Activated CD4-positive, alpha-beta T cell treated with anti-CD3 and anti-CD28 coated beads, Interleukin-2, amount 10 ng/mL, durations not matched to agents 7 days and 5 days (primary cell): ENCODE measurements at places on chromosomes 11 and 22.
A peak's percentile ranks its signal among the peaks of the same experiment; 100 is the strongest.

GRCh38 chr11:8932564-8933180 is at the start of gene C11orf16:
TSS of gene C11orf16 (minus strand) at chr11:8932947. CDS start at chr11:8932308, 639 bp downstream.
- no peak for DNase-seq

DNA sequence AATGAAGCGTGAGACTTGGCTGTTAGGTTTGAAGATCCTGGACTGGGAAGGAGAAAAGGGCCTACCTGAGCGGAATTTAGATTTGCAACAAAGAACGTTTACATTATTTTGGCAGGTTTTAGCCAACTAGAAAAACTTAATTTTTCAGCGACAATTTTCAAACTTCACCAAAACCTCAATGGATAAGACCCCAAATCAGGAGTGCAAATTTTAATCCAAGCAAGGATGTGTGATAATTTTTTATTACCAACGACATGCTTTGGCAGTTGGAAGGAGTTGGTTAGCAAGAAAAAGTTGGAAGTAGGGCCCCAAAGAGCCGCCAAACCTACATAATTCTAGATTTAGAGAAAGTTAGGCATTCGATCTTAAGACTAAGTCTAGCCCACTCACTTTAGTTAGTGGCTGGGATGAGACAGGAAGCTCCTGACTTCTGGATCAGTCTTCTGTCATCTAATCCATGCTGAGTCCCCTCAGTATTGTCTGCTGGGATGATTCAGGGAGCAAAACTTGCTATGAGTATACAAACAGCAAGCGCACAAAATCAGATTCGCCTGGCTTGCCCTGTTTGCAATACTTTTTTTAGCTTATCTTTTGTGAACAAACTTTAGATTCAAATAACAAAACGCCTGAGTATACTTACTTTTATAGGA is 787 bp upstream of the RDX start:
- no peak for DNase-seq

- no peak for DNase-seq
Observed at GRCh38 chr11:128540469-128540868, 46.9 kb downstream of the ETS1 start.

GRCh38 chr22:38987171-38987895 is 5.2 kb downstream of the APOBEC3B start:
- DNase-seq, result no peak

GRCh38 chr11:74465291-74465708 is 2.0 kb downstream of the KCNE3 start:
- no peak for DNase-seq

- no peak for DNase-seq
Observed at GRCh38 chr11:127939000-127939399, 648.4 kb downstream of the ETS1 start.

GRCh38 chr11:128261011-128261421 is 326.3 kb downstream of the ETS1 start:
- DNase-seq, result no peak

- DNase-seq, result no peak
Observed at GRCh38 chr11:72965672-72966071, 151.5 kb downstream of the ATG16L2 start.

GRCh38 chr11:99781074-99781473 is 760.3 kb downstream of the CNTN5 start:
- no peak for DNase-seq

- no peak for DNase-seq
Observed at GRCh38 chr11:46259971-46260560, 17.4 kb upstream of the CREB3L1 start.

GRCh38 chr11:85758026-85758425 is 52.9 kb downstream of the SYTL2 start:
- no peak for DNase-seq

DNA sequence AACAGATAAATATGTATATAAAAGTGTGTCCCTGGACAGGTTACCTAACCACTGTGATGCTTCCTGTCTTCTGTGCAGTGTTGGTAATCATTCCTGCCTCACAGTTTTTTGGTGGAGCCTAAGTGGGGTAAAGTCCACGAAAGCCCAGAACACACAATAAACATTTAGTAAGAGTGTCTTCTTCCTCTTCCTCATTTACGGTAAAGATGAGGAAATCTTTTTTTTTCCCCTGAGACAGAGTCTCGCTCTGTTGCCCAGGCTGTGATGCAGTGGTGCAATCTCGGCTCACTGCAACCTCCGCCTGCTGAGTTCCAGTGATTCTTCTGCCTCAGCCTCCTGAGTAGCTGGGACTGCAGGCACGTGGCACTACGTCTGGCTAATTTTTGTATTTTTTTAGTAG is 117.1 kb downstream of the LDLRAD3 start:
- DNase-seq, result no peak

DNA sequence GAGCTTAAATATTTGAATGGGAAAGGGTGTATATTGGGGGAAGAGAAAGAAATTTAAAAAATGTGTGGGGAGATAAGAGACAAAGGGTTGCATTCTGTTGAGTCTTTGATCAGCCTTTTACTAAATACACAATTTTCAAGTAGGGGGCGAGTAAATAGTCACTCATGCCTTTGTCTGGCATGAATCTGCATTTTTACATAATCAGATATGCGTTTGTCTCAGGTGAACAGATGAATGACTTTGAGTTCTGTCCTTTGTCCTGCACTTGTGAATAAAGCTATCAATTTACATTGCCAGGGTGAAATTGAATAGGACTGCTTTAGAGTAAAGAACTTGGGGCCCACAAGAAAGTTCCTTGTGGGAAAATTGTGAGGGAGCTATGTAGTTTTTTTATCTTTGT is 523.6 kb upstream of the LUZP2 start:
- DNase-seq, result no peak

DNA sequence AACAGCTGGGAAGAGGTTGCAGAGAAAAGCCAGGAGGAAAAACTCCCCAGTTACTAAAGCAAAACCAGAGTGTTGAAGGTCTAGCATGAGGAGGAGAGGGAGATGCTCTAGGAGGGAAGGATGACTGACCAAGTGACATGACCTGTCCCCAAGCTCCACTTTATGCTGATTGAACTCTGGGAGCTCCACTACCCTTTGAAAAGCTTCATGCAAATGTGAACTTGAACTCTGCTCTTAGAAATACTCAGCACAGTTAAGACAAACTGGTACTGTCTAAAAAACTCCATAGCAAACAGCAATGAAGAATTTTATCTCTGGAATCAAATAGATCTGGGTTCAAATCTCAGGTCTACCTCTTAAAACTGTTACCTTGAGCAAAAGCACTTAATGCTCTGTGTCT is 14.5 kb upstream of the POU2AF1 start:
- no peak for DNase-seq

- DNase-seq, result no peak
Observed at GRCh38 chr22:23305321-23305910, 125.1 kb downstream of the BCR start.

- no peak for DNase-seq
Observed at GRCh38 chr11:105130189-105130813, 9.3 kb downstream of the CARD18 start.

DNA sequence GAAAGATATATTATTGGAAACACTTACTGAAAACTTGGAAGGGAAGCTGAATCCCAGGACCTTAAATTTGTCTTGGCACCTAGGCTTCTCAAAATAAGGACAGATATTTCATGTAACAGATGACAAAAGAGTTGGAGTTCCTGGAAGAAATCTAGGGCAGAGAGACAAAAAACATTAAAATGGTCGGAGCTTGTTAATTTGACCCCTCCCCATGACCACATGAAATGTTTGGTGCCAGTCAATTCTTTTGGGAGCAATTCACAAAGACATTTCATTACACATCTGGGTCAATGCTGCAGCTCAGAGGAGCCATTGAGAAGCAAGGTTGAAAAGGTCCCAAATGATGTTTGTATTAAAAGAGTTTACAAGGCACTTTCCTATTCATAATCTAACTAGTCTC is 162.0 kb upstream of the GUCY1A2 start:
- no peak for DNase-seq

DNA sequence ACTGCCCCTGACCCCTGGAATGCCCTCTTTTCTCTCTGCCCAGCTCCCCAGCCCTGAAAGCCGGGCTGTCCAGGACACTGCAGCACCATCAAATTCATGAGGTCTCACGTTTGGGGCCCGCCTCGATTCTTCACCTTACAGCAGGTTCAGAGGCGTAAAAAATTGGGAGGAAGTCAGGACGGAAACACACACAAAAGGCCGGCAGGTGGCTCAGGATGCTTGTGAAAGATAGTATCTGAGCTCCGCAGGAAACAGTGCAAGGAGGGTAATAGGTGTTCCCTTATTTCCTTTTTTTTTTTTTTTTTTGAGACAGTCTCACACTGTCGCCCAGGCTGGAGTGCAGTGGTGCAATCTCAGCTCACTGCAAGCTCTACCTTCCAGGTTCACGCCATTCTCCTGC is 4.1 kb downstream of the RFPL2 start:
- DNase-seq, result peak; percentile 50
